B cell (primary cell): ENCODE measurements at places on chromosomes 7 and 10. TPM values are rescaled to one million over a fixed set of nuclear protein-coding genes. Genes with fewer than 3 reads are reported as not detected.

The ADAM12 gene
- 0.01 and 0.04 TPM in 2 replicates for polyA plus RNA-seq

The CFAP70 gene
- 1.6 and 2.5 TPM in 2 replicates for polyA plus RNA-seq

DNA sequence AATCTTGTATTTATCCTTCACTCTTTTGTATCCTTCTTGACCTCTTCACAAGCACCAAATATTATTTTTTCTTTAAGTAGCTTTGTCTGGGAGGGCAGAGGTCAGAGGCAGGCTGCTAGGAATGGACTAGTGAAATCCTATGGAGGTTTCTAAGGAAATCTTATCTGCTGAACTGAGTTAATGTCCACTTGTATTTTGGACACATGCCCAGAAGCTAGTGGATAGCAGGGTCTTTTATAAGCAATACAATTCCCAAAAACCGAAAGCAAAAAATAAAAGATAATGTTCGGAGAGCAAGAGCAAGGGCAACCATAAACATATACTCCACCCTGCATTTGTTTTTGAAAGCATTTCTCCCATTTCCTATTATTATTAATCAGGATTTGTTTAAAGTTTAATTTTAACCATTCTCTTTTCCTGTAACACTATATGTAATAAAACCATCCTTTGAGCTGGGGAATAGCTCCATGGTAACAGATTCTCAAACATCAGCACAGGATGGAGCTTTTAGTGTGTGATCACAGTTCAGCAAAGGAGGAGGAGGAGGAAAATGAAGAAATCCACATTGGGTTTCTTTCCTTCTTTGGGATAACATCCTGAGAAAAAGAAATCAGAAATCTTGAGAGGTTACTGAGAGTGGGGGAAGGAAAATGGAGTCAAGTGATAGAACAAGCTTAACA, 328.2 kb upstream of the LRRN3 start:
- H3K4me3 ChIP-seq = no peak overlapping the region
- H3K36me3 ChIP-seq = no peaks in the 10 kb centered on the region
- no peaks in the 10 kb centered on the region for H3K4me1 ChIP-seq
- no peaks in the 10 kb centered on the region for H3K27me3 ChIP-seq
- DNase-seq = no peak
- H3K27ac ChIP-seq = no peak overlapping the region

GRCh38 chr7:17063045-17063383, 181.2 kb upstream of the AGR3 start:
- DNase-seq = no peak
- H3K4me3 ChIP-seq = no peak overlapping the region
- H3K27me3 ChIP-seq = no peaks in the 10 kb centered on the region
- no peaks in the 10 kb centered on the region for H3K36me3 ChIP-seq
- no peaks in the 10 kb centered on the region for H3K4me1 ChIP-seq

- H3K36me3 ChIP-seq = no peaks in the 10 kb centered on the region
- no peak overlapping the region for H3K27ac ChIP-seq
- no peak for DNase-seq
- no peak overlapping the region for H3K4me3 ChIP-seq
- H3K4me1 ChIP-seq = no peaks in the 10 kb centered on the region
- no peaks in the 10 kb centered on the region for H3K27me3 ChIP-seq
Observed at GRCh38 chr10:20274571-20274970, 458.3 kb downstream of the PLXDC2 start.
